NCI-H524 treated with DMSO at 0.1 percent for 48 hours (cell line): ENCODE measurements at places on chromosomes 5 and 9.

DNA sequence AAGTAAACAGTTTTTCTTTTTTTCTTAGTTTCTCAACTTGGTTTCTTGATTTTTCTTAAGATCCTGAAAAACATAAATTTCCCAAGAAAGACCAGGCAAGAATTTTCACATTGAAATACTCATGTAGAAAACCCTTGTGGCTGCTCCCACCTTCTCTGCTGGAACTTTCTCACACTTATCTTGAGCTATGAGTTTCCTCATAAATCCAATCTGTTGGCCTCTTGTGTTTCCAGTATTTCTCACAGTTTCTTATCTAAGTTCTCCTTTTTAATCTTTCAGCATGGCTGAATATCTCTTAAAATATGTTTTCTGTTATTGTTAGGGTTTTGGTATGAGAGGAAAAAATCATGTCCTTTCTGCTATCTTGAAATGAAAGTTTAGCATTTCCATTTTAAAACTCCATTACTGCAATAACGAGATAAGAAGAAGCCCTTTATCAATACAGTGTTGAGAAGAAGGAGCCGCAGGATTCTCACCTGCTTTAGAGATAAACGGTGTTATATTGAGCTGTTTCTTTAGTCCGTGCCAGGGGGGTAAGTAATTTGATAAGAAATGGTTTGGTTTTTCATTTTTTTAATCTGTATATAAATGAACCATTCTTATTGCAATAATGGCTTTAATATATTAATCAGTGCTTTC, 89.3 kb downstream of the ALDH1A1 start:
- no peak for DNase-seq

DNA sequence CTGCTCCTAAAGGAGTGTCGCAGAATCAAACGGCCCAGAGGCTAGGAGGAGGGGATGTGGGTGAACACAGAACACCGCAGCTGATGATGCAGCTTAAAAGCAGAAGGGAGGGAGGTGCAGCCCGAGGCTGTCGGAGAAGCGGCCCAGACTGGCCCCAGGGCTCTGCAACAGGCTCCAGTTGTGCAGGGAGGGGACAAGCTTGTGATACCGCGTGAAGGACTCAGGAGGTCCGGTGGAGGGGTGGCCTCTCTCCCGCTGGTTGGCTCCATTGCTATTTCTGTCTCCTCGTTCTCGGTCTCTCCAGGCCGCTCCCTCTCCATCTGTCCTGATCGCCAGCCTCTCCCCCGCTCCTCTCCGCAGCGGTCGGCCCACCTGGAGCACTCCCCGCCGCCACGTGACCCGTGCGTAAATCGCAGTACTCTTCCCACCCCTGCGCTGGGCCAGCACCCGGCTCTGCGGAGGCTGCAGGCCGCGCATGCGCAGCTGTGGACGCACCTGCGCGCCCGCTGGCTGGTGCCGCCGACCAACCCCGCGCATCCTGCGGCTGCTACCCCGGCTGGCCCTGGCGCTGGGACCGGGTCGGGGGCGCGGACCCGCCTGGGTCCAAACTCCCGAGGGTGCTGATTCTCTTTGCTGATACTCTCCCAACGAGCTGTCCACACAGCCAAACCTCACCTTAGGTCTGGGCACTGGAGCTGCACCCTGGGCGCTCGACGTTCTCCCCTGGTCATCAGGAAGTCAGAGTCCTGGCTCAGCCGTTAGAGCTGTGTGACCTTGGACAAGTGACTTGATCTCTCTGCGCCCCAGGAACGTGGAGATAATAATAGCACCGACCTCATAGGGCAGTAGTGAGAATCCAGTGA, 3.7 kb upstream of the STXBP1 start:
- peak; percentile 90 for DNase-seq

DNA sequence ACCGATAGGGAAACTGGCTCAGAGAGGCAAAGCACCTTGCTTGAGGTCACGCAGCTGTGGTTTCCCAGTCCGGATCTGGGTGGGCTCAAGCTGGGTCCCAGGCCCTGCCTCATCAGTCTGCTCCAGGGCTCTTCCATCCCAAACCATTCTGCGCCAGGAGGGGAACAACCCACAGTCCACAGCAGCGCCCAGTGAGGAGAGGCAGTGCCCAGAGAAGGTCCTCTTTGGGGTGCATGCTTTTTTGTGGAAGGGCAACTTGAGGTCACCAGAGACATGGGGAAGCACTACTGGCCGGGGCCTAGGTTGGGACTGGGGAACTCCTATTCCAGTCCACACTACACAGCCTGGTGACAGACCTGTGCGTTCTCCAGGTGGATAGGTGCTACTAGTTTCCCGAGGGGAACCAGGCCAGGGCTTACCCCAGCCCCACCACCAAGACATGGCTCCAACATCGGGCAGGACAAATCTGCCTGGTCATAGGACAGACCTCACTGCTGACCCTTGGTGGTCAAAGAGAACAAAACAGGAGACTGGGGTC, 62.5 kb upstream of the RNF130 start:
- DNase-seq: no peak

DNA sequence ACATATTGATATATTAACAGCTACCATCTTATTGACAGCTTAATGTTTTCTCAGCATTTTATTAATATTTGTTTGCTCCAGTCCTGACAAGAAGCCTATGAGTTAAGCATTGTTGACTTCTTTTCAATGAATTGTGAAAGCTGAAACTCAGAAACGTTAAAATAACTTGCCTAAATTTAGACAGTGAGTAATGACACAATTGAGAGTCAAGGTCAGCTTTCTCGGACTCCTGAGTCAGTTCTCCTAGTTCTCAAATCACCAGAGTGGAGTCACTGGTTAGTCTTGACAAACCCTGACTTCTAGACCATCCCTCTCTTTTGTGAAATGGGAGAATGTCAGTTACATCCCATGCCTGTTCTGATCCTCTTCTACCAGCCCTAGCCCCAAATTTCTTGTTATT, 222.7 kb upstream of the ACO1 start:
- no peak for DNase-seq

GRCh38 chr9:130354806-130355205, 89.2 kb downstream of the HMCN2 start:
- DNase-seq: no peak

GRCh38 chr5:122126756-122127321, 2.5 kb upstream of the ZNF474 start:
- no peak for DNase-seq

DNA sequence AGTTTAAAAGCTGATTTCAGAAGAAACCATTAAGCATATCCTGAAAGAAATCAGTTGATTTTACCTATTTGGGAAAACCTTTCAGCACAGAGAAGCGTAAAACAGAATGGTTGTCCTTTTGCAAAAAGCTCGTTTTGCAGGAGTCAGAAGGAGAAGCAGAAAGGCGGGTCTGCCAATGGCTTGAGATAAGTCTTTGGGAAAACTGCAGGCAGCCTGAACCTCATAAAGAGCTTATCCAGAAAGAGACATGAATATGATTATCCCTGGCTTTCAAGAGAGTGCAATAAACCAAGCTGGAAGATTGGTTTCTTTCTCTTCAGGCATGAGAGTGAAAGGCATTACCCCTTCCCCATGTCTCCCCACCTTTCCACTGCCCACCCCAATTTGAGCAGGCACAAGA, 353.3 kb downstream of the ARHGEF28 start:
- DNase-seq: no peak
